ENCODE measurements at places on chromosomes 5 and 9. TPM values are rescaled to one million over a fixed set of nuclear protein-coding genes. Genes with fewer than 3 reads are reported as not detected.

GRCh38 chr9:72955571-72955970 is 2.7 kb upstream of the ALDH1A1 start:
- H3K4me3 ChIP-seq = no peak overlapping the region
- H3K4me1 ChIP-seq = no peaks in the 10 kb centered on the region
- H3K27me3 ChIP-seq = peaks cover 28% of the 10 kb centered on the region
- H3K36me3 ChIP-seq = no peaks in the 10 kb centered on the region

DNA sequence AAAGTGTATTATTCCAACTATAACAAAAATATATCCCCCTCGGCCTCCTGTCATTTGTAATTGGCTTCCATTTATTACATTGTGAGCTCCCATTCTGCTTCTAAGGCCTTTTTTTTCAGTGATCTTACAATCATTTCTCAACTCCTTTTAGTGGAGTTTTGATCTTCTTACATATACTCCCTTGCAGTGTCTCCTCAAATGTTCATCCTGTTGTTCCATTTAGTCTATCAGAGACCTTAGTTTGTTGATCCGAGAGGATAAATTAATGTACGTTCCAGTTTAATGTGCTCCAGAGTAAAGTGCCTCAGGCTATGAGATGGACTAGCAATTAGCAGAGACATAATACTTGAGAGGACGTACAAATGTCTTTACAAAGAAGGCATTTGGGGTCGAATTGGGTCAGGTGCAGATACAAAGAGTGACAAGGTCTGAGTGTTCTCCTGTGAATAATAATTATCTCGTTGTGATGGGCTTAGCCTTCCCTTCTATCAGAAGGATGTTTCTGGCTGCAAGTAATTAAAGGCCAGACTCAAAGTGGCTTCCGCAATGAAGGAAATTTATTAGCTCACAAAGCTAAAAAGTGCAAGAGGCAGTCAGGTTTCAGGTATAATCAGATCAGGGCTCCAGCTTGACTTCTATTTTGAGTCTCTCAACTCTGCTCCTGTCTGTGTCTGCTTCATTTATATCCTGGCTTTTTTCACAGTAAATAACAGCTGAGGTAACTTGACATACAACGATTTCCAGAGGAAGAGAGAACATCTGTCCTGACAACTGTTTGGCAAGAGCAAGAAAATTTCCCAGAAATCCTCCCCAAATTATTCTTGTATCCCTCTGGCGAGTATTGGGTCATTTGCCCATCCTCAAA is 30.1 kb downstream of the ARRDC3 start:
- H3K4me3 ChIP-seq = no peak overlapping the region
- peaks cover 7% of the 10 kb centered on the region for H3K36me3 ChIP-seq
- no peak for DNase-seq
- peaks cover 9% of the 10 kb centered on the region for H3K27me3 ChIP-seq

DNA sequence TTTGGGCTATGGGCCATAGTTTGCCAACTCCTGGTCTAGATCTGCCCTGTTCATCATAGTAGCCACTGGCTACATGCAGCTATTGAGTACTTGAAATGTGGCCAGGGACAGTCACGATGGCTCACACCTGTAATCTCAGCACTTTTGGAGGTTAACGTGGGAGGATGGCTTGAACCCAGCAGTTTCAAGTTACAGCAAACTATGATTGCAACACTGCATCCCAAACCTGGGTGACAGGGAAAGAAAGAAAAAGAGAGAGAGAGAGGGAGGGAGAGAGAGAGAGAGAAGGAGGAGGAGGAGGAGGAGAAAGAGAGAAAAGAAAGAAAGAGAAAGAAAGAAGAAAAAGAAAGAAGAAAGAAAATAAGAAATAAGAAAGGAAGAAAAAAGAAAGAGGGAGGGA is 5.1 kb upstream of the GMCL2 start:
- peaks cover 23% of the 10 kb centered on the region for H3K4me1 ChIP-seq
- H3K4me3 ChIP-seq = no peak overlapping the region
- H3K36me3 ChIP-seq = peaks cover 4% of the 10 kb centered on the region

- DNase-seq = peak; percentile 70
- no peaks in the 10 kb centered on the region for H3K27me3 ChIP-seq
- peak overlapping the region; percentile 74 for H3K27ac ChIP-seq
- H3K4me3 ChIP-seq = peak overlapping the region; percentile 6
- H3K36me3 ChIP-seq = peaks cover 14% of the 10 kb centered on the region
Measured at GRCh38 chr5:6729386-6730310, 16.4 kb downstream of the TENT4A start.

GRCh38 chr5:143955141-143955540 is 143.2 kb downstream of the HMHB1 start:
- DNase-seq = no peak
- no peaks in the 10 kb centered on the region for H3K4me1 ChIP-seq
- peaks cover 17% of the 10 kb centered on the region for H3K27me3 ChIP-seq
- H3K27ac ChIP-seq = no peak overlapping the region

DNA sequence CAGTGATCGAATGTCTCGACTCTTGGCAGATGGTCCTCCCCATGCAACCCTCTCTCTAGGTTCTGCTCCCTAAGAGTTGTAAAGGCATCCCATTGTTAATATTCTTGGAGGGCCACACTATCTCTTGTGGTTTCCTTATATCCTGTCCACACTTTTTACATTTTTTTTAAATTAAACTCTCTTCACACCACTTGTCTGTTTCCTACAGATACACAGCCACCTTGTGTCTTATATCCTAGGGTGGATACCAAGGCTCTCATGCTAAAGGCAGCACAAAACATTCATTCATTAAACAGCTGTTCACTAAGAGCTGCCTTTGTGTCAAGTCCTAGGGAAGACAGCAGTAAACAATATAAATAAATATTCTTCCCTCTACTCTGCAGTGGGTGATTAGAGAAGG is 60.5 kb upstream of the SHISAL2B start:
- no peaks in the 10 kb centered on the region for H3K36me3 ChIP-seq
- DNase-seq = no peak
- no peak overlapping the region for H3K27ac ChIP-seq
- H3K4me1 ChIP-seq = no peaks in the 10 kb centered on the region

DNA sequence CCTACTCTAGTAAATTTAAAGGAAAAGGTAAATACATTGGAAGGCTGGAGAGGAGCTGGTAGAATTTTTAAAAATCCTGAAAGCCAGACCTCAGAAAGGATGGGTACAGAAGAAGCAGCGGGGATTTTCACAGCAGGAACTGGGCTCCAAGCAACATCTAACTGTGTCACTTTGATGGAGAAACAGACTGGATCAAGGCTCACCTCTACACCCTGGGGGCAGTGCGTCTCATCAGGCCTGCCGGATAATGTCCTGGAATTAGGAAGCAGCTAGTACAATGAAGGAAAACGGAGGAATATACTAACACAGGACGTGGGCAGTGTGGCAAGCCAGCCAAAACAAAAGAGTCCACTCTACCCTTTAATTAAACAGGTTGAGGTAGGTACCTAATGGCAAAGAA is 463.6 kb downstream of the TAF11L14 start:
- H3K27ac ChIP-seq = no peak overlapping the region
- no peaks in the 10 kb centered on the region for H3K36me3 ChIP-seq
- DNase-seq = no peak
- no peaks in the 10 kb centered on the region for H3K4me1 ChIP-seq

- H3K27me3 ChIP-seq = no peaks in the 10 kb centered on the region
- H3K4me1 ChIP-seq = peaks cover 37% of the 10 kb centered on the region
- H3K4me3 ChIP-seq = peak overlapping the region; percentile 51
- peaks cover 28% of the 10 kb centered on the region for H3K36me3 ChIP-seq
- DNase-seq = no peak
- H3K27ac ChIP-seq = peak overlapping the region; percentile 88
Measured at GRCh38 chr9:131233556-131233955, 42.8 kb downstream of the FAM78A start.

DNA sequence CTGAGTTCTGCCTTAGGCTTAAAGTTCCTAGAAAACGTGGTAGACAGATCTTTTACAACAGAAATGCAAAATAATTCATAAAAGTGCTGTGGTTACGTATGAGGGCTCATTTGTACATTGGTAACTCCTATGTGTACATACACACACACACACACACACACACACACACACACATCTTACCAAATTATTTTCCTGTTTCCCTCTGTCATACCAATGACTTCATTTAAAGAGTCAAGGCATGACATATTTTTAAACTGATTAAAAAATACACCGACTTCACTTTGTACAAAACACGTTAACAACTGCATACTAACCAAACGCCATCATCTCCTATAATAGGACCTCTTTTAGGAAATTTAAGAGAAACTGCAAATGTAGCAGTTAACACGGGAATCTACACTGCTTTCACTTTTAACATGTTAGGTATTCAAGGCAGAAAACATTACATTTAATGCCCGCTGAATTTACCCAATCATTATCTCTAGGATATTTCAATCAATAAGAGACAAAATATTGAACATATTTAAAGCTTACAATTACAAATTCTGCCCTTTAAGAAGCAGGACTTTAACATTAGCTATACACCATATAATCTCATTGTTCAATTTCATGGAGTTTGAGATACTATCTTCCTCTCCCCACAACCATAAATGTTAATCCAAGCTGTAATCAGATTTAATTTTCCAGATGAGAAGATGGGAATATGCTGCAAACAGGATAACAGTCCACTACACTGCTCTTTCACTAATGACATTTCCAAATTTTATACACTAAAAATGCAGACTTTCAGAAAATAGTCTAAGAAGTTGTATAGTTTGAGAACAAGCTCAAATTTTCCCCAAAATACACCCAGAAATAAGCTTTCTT is 133.1 kb downstream of the DENND1A start:
- peaks cover 4% of the 10 kb centered on the region for H3K4me1 ChIP-seq
- no peak overlapping the region for H3K27ac ChIP-seq
- no peak overlapping the region for H3K4me3 ChIP-seq
- DNase-seq = no peak
- H3K36me3 ChIP-seq = peaks cover 2% of the 10 kb centered on the region
- H3K27me3 ChIP-seq = no peaks in the 10 kb centered on the region

GRCh38 chr5:40240111-40240510 is 439.6 kb upstream of the PTGER4 start:
- H3K36me3 ChIP-seq = peaks cover 26% of the 10 kb centered on the region
- H3K4me3 ChIP-seq = no peak overlapping the region
- no peaks in the 10 kb centered on the region for H3K27me3 ChIP-seq
- H3K4me1 ChIP-seq = peaks cover 18% of the 10 kb centered on the region
- DNase-seq = no peak

GRCh38 chr5:78243639-78244038 is 50.9 kb downstream of the AP3B1 start:
- no peak for DNase-seq
- H3K27ac ChIP-seq = no peak overlapping the region
- no peak overlapping the region for H3K4me3 ChIP-seq

GRCh38 chr9:64773491-64773931 is 511.5 kb downstream of the FOXD4L5 start:
- no peak overlapping the region for H3K27ac ChIP-seq
- H3K4me3 ChIP-seq = no peak overlapping the region
- H3K27me3 ChIP-seq = peaks cover 9% of the 10 kb centered on the region
- no peaks in the 10 kb centered on the region for H3K36me3 ChIP-seq
- no peaks in the 10 kb centered on the region for H3K4me1 ChIP-seq

Gene EDIL3
- total RNA-seq = not detected

Gene MEGF10
- total RNA-seq = not detected

Gene MYMK
- total RNA-seq = not detected

Gene TLE1
- total RNA-seq = 0.41 TPM

Gene SOX30
- 0.09 TPM for total RNA-seq

Gene PFN3
- total RNA-seq = not detected

Gene NEUROG1
- total RNA-seq = not detected

Gene SPIN1
- 51.3 TPM for total RNA-seq
